ENCODE measurements at places on chromosomes 7 and 10.

GRCh38 chr10:130936851-130937250, 374.7 kb downstream of the TCERG1L start:
- DNase-seq, result no peak

DNA sequence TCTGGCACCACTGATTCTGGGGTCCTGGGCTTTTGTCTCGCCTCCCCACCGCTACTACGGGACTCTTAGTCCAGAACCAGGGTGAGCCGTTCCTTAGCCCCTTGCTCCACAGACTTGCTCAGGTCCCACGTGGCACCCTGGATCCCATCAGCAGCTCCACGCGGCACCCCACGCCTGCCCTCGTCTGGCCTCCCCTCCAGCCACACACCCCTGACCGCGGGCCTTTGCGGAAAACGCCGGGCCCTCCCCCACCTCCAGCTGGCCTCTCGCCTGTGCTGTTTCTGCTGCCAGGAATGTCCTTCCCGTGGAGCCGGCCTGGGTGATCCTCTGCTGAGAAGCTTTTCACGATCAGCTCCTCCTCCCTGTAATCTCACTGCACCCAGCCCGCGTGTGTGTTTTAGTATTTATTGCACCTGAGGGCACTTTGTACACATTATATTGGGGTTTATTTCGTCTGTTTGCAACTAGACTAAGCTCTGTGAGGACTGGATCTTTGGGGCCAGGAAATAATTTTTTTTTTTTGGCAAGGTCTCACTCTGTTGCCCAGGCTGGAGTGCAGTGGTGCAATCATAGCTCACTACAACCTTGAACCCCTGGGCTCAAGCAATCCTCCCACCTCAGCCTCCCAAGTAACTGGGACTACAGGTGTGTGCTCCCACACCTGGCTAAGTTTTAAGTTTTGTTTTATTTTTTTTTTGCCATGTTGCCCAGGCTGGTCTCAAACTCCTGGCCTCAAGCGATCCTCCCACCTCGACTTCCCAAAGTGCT, 10.5 kb upstream of the TTYH3 start:
- peak; percentile 75 for DNase-seq

DNA sequence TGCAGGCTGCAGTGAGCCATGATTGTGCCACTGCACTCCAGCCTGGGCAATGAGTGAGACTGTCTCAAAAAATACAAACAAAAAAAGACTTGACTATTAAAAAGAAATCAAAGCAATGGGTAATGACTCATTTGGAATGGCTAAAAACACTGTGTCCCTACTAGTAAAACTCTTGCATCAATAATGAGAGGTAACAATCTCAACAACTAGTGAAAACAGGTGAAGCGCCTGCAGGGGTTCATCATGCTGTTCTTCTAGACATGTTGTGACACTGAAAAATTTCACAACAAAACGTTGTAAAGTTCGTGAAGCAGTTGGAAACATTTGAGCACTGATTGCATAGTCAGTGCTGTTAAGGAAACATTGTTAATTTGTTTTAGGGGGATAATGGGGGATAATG, 26.9 kb upstream of the SLC29A4 start:
- DNase-seq, result no peak

DNA sequence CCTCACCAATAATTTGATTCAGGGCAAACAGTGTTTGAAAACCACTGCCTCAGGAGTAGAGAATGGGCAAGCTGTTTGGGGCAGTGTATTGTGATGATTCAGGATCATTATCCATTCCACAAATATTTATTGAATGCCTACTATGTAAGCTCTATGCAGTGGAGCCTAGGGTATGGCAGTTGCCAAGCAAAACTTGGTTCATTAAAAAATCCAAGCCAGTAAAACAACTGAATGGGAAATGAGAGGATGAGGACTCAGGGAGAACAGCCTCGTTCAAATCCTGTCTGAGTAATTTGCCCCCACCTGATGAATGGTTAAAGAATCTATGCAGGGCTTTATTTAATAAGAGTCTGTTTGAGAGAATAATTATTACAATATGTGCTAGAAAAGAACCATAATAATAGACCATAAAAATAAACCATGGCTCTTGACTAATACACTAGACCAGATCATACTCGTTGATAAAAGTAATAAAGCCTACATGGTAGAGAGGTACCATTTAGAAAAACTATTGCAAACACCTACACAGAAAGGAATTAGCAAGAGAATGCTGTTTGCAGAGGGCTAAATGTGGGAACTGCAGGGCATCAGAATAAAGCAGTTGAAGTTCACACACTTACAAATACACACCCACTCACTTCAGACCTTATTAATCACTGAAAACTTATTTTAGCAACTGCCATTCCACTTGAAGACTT, 71.7 kb downstream of the CREB5 start:
- no peak for DNase-seq

- no peak for DNase-seq
These were observed 45.3 kb downstream of the BZW2 start for GRCh38 chr7:16691241-16691640.

DNA sequence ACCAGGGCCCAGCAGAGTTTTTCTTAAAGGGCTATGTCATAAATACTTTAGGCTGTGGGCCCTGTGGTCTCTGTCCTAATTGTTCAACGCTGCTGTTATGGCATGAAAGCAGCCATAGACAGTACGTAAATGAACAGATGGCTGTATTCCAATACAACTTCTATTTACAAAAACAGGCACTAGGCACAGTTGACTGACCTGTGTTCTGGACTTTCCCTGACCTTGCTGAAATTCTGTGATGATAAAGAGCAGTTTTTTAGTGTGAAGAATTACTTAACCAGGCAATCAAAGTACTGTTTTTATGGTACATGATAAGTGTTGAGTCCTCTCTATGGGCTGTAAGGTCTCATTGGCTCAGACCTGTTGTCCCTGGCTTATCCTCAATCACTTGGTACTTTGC, 17.1 kb downstream of the PDCD11 start:
- DNase-seq, result no peak

- DNase-seq, result peak; percentile 59
These were observed 10.7 kb upstream of the SPAG6 start for GRCh38 chr10:22334414-22335172.

DNA sequence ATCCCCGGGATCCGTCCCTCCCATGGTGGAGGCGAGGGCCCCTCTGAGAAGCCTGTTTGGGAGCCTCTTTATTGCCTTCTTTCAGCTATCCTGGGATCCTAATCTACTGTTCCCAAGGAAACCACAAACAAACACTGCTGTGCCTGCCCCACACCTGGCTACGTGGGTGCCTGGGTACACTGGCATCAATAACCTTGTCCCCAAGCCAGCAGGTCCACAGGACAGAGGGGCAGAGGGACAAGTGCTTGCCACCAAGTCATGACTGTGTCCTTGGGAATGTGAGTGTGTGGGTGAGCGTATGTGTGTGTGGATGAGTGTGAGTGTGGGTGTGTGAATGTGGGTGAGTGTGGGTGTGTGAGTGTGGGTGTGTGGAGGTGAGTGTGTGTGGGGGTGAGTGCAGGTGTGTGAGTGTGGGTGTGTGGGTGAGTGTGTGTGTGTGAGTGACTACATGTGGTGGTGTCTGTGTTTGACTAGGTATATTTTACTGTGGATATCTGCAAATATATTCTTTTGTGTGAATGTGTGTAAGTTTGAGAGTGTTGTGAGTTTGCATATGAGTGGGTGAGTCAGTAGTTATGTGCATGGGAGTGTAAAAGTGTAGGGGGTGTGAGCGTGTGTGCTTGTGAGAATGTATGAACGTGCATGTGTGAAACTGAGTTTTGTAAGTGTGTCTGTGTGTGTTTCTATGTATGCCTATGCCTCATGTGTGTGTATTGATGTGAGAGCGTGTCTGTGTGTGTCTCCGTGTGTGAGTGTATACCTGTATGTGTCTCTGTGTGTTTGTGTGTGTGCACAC, 96.1 kb downstream of the TNS3 start:
- no peak for DNase-seq

Data from sciatic nerve (tissue), 2 donors.